Body of pancreas (tissue), 4 donors: ENCODE measurements at places on chromosomes 16 and 17. TPM values are rescaled to one million over a fixed set of nuclear protein-coding genes. Genes with fewer than 3 reads are reported as not detected.
A peak's percentile ranks its signal among the peaks of the same experiment; 100 is the strongest.

DNA sequence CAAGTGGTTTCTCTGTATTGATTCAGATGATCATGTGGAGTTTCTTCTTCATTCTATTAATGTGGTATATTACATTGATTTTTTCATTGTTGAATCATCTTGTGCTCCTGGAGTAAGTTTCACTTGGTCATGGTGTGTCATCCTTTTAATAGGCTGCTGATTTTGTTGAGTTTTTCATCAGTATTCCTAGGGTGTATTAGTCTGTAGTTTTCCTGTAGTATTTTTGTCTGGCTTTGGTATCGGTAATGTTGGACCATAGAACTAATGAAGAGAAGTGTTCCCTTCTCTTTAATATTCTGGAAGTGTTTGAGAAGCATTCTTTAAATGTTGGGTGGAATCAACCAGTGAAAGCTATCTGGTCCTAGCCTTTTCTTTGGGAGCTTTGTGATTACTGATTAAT lies 99.0 kb downstream of the OMG start:
- H3K27me3 ChIP-seq: no peaks in the 10 kb centered on the region
- H3K4me1 ChIP-seq: no peaks in the 10 kb centered on the region
- no peak overlapping the region for H3K27ac ChIP-seq
- no peak overlapping the region for H3K4me3 ChIP-seq
- no peak for DNase-seq

DNA sequence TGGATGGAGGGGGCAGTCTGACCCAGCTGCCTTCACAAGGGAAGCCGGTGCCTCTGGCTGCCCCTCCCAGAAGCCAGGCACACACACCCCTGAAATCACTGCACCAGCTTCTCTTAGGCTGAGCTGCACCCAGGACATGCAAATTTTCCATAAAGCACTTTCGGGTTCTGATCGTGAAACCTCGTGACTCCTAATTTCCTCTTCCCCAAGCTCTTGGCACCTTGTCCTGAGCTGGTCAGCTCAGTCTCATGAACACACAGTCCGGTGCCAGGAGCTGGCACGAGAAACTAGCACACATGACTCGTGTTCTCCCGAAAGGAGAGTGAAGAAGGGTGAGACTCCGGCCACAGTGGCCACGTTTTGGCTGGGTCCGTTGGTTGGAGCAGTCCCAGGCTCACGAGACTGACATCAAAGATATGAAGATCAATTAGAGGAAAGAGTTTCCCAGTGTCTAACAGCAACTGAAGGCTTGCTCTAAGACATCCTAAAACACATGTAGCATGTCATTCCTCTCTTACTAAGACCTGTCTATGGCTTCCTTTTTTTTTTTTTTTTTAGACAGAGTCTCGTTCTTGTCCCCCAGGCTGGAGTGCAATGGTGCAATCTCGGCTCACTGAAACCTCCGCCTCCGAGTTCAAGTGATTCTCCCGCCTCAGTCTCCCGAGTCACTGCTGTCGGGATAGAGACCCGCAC lies 9.2 kb upstream of the ABR start:
- peaks cover 29% of the 10 kb centered on the region for H3K4me1 ChIP-seq
- H3K4me3 ChIP-seq: no peak overlapping the region
- peak overlapping the region; percentile 44 for H3K27ac ChIP-seq
- H3K27me3 ChIP-seq: no peaks in the 10 kb centered on the region

DNA sequence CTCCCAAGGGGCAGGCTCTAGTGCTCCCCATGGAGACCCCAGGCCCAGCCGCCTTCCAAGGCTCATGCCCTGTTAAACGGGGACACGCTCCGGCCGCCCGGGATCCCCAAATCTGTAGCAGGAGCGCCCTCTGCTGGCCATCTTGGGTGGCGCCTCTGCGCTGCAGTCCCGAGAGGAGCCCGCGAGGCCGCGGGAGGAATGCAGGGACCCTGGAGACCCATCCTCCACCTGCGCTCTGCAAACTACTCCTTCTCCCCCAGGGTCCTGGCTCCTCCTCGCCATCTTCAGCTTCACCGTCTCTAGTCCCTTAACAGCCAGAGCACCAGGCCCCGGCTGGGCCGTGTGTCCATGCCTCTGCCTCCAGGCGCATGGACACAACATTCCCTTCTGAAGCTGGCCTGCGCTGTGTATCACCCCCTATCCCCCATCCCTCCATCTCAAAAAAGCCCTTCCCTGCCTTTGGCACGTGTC lies 23.6 kb upstream of the KRT17 start:
- DNase-seq: peak; percentile 94
- H3K36me3 ChIP-seq: no peaks in the 10 kb centered on the region

DNA sequence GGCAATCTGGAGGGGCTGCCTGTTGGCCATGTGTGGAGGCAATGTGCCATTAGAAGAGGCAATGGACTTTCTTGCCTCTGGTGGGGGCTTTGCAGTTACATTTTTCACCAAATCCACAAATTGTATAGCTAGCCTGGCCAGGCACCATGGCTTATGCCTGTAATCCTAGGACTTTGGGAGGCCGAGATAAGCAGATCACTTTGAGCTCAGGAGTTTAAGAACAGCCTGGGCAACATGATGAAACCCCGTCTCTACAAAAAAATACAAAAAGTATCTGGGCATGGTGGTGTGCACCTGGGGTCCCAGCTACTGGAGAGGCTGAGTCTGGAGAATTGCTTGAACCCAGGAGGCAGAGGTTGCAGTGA lies 2.7 kb upstream of the RNF112 start:
- no peak overlapping the region for H3K27ac ChIP-seq
- DNase-seq: no peak
- H3K36me3 ChIP-seq: no peaks in the 10 kb centered on the region
- no peak overlapping the region for H3K4me3 ChIP-seq
- no peaks in the 10 kb centered on the region for H3K4me1 ChIP-seq
- H3K27me3 ChIP-seq: no peaks in the 10 kb centered on the region

GRCh38 chr16:49789616-49790015 lies 66.3 kb downstream of the ZNF423 start:
- H3K27ac ChIP-seq: no peak overlapping the region
- no peak overlapping the region for H3K4me3 ChIP-seq
- no peaks in the 10 kb centered on the region for H3K36me3 ChIP-seq
- no peaks in the 10 kb centered on the region for H3K27me3 ChIP-seq
- H3K4me1 ChIP-seq: no peaks in the 10 kb centered on the region

- no peak overlapping the region for H3K4me3 ChIP-seq
- peaks cover 89% of the 10 kb centered on the region for H3K4me1 ChIP-seq
- no peaks in the 10 kb centered on the region for H3K27me3 ChIP-seq
- H3K36me3 ChIP-seq: no peaks in the 10 kb centered on the region
- no peak for DNase-seq
- H3K27ac ChIP-seq: peak overlapping the region; percentile 68
Measured at GRCh38 chr16:89410322-89410721, 80.0 kb downstream of the ANKRD11 start.

DNA sequence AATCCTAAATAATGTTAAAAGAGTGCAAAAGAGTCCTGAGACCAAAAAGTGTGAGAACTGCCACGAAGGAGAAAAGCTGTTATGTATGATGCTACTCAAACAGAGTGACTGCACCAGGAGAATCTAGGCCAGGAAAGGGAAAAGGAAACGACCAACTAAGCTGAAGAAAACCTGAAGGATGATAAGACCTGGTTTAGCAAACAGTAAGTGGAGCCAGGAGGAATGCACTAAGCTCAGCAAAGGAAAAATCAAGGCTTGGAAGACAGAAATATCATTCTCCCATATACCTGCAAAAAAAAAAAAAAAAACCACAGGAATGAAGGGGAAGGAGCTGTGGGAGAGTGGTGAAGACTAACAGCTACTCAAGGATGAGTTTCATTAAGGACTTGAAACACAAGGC lies 21.1 kb downstream of the CMC2 start:
- peaks cover 7% of the 10 kb centered on the region for H3K4me1 ChIP-seq
- no peaks in the 10 kb centered on the region for H3K27me3 ChIP-seq
- no peak for DNase-seq
- no peak overlapping the region for H3K4me3 ChIP-seq

- peaks cover 20% of the 10 kb centered on the region for H3K4me1 ChIP-seq
- no peaks in the 10 kb centered on the region for H3K36me3 ChIP-seq
- DNase-seq: no peak
- H3K27ac ChIP-seq: no peak overlapping the region
- H3K4me3 ChIP-seq: no peak overlapping the region
- no peaks in the 10 kb centered on the region for H3K27me3 ChIP-seq
Measured at GRCh38 chr17:63450551-63450950, 4.4 kb upstream of the CYB561 start.

DNA sequence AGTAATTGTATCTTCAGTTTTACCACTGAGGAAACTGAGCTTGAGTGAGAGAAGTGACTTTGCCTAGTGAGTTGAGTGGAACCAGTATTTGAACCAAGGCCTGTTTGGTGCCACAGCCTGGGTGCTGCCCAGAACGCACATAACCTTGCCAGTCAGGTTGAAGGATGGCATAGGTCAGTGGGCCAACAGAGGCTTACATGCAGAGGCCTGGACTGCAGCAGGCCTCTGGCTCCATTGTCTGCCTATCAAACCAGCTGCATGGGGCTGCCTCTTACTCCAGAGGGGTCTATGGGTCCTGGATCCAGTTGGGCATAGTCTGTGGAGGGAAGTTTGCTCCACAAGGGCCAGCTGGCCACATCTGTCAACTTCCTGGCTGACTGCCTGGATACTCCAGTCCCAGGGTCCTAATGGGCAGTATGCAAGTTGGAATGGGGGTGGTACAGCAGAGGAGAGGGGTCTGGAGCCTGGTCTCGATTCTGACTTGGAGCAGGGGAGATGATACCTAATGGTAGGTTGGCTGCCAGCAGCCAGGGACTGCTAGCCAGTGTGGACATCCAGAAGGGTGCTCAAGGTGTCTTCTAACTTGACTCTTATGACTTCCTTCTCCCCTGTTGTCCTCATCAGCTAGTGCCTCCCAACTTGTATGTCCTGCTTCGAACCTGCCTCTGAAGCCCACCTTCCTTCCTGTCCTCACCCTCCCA lies 11.1 kb upstream of the RNF112 start:
- no peak for DNase-seq
- no peak overlapping the region for H3K27ac ChIP-seq
- no peaks in the 10 kb centered on the region for H3K27me3 ChIP-seq
- peaks cover 15% of the 10 kb centered on the region for H3K4me1 ChIP-seq
- H3K36me3 ChIP-seq: no peaks in the 10 kb centered on the region
- no peak overlapping the region for H3K4me3 ChIP-seq

GRCh38 chr17:17079761-17080160 lies 37.5 kb downstream of the MPRIP start:
- H3K4me1 ChIP-seq: peaks cover 34% of the 10 kb centered on the region
- H3K36me3 ChIP-seq: peaks cover 5% of the 10 kb centered on the region
- H3K27me3 ChIP-seq: no peaks in the 10 kb centered on the region
- no peak overlapping the region for H3K4me3 ChIP-seq

GPRC5B gene
- total RNA-seq: 27.7 TPM

HS3ST3A1 gene
- total RNA-seq: not detected
